Cerebellar nuclear complex (tissue), 1 donor: ENCODE measurements at places on chromosomes 7 and 10.

- DNase-seq: no peak
Measured at GRCh38 chr7:121084748-121085336, 96.3 kb downstream of the CPED1 start.

GRCh38 chr10:86647773-86648703 is 6.3 kb upstream of the OPN4 start:
- DNase-seq: no peak

DNA sequence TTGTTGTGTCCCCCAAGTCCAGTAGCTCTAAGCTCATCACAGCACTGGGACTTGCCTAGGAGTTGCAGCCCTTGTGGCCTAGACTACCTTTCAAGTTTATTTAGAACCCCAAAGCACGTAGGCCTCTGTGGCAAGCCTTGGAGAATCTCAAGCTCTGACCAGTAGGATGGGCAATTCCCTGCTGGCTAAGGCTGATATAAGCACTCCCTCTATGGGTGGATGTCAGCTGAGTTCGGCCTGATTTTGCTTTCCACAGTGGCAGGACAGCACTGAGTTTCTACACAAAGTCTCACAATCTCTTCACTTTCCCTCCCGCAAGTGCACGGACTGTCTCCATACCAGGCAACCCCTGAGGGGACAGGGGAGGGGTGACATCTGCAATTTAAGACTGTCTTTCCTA is 886.4 kb upstream of the LRRN3 start:
- no peak for DNase-seq

DNA sequence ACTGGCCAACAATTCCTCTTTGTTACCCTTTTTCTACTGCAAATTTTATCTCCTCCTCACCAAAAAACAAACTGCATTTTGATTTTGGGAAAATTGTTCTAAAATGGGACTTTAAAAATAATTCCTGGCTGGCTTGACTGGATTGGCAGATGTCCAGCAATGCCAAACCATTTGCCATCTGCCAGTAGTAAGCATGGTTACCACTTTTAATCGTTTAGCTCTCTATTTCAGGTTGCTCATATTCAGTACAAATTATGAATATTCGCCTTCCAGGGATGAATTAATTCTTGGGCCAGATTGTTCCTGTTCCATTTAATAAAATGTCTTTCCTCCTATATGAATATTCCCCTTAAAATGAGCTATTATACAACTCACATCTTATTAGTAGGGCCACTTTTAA is 35.7 kb downstream of the SMNDC1 start:
- no peak for DNase-seq

- no peak for DNase-seq
Measured at GRCh38 chr7:67875558-67875957, 878.9 kb downstream of the TYW1 start.
